CD4-positive, alpha-beta T cell treated with Interleukin-6 for 4 hours (primary cell): ENCODE measurements at places on chromosomes 16 and 17.
A peak's percentile ranks its signal among the peaks of the same experiment; 100 is the strongest.

- no peak for DNase-seq
Observed at GRCh38 chr17:9755083-9755482, 36.3 kb downstream of the DHRS7C start.

DNA sequence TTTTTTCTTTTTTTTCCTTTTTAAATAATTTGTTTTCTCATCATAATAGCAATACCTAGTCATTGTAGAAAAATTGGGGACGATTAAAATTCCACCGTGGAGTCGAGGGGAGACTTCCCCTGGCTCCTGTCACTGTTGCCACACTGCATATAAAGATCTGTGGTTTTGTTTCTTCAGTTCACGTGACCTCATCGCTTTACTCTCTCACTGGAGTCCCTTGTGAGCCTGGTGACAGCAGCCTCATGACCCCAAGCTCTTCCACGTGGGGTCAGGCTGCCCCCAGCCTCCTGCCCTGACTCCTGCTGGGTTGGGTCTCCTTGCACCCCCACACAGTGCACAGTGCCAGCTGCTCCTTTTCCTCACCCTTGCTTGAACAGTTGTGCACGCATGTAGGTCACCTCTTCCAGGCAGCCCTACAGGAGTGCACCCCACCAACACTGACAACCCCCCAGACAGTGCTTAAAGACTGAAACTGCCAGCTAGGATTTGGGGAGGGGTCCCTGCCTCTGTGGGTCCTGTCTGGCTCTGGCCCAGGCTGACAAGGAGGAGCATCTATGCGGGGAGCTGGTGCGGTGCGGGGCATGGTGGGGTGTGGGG, 7.3 kb upstream of the METRNL start:
- no peak for DNase-seq

GRCh38 chr17:81235822-81236740, 2.8 kb downstream of the TEPSIN start:
- DNase-seq: no peak

DNA sequence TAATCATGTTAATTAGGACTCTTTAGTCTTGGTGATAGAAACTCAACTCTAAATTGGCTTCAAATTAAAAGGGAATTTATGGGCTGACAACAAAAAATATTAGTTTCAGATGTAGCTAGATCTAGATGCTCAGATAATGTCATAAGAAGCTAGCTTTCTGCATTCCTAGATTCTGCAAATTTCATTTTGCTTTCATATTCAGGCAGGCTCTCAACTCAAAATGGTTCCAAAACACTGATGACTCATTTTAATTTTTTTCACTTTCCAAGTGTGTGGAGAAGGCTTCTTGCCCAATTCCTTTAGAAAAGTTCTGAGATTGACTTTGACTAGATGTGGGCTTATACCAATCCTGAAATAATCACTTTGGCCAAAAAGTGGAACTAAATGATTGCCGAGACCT, 236.7 kb upstream of the GOT2 start:
- DNase-seq: no peak

- no peak for DNase-seq
Observed at GRCh38 chr16:52271088-52271750, 275.7 kb downstream of the TOX3 start.

DNA sequence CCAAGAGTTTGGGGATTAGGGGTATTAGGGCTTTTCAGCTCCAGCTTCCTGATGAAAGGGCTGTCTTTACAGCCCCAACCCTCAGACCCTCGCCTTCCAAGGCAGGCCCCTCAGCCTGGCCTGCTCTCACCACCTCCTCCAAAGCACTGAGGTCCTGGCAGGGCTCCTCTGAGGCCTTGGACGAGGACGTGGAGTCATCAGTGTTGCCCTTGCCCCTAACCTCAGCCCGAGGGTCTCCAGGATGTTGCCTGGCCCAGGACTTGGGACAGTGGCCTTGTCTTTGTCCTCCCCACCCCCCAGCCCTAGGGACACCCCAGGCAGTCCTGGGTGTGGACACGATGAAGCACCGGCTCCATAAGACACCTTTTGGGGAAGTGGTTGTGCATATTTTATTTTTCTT, 28.2 kb downstream of the B9D1 start:
- no peak for DNase-seq

GRCh38 chr16:14121142-14121541, 50.0 kb downstream of the MRTFB start:
- no peak for DNase-seq

DNA sequence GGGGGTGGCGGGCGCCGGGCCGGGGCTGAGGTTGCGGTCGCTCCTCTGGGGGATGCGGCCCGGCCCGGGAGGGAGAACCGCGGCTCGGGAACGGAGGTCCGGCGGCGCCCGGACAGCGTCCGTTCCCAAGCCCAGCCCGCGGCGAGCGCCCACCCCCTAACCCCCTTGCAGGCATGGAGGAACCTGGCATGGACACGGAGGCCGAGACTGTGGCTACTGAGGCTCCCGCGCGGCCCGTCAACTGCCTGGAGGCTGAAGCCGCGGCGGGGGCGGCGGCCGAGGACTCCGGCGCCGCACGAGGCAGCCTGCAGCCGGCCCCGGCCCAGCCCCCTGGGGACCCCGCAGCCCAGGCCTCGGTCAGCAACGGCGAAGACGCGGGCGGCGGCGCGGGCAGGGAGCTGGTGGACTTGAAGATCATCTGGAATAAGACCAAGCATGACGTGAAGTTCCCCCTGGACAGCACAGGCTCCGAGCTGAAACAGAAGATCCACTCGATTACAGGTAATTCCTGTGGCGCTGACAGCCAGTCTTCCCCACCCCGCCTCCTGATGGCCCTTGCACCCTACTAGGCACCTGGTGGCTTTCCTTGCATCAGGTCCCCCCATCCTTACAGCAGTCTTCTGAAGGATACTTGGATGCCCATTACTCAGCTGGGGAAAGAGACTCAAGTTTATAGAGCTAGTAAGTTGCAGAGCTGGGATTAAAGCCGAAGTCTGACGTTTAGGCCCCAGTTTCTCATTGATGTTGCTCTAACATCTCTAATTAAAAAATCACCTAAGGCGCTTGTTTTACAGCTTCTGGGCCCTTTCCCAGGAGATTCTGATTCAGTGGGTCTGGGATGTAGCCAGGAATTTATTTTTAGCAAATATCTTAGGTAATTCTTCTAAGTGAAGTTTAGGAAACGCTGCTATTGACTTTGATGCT, 514 bp downstream of the UBFD1 start:
- peak; percentile 7 for DNase-seq

DNA sequence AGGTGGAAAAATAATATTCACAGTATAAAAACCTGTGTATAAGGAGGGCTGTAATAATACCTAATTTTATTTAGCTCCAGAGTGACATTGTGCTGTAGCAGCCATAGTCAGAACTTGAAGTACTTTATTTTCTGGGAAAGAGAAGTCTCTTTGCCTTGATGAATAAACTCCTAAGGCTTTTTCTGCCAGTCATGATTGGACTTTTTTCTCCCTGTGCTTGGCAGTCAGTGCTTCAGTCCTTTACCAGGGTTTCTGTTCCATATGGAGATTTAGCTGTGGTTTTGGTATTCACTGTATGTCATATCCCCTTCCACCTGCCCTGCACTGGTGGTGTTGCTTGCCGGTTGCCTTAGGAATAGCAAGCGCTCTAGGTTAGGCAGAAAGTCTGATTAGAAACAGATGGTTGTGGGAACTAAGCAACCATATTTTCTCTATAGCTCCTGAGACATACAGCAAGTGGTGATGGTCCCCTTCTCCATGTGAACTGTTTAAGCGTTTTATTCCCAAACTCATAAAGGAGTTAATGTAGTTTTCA, 24.7 kb downstream of the DDX42 start:
- no peak for DNase-seq
